Stimulated activated CD8-positive, alpha-beta memory T cell treated with anti-CD3 and anti-CD28 coated beads, Interleukin-15, amount 100 ng/mL, for 48 hours (primary cell): ENCODE measurements at places on chromosomes 1 and 21.
A peak's percentile ranks its signal among the peaks of the same experiment; 100 is the strongest.

DNA sequence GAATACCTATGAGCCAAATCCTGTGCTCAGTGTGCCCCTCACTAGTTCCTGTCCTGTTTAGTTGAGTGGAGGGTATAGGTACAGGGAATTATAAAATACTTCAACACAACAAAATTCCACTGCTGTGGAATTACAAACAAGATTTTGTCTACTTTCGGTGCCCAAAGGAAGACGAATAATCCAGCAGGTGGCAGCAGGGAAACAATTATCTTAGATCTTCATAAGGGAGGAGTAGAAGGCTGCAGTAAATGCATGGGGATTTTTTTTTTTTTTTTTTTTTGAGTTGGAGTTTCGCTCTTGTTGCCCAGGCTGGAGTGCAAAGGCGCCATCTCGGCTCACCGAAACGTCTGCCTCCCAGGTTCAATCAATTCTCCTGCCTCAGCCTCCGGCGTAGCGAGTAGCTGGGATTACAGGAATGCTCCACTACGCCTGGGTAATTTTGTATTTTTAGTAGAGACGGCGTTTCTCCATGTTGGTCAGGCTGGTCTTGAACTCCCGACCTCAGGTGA is 2.0 kb upstream of the PIP5K1A start:
- DNase-seq = no peak

DNA sequence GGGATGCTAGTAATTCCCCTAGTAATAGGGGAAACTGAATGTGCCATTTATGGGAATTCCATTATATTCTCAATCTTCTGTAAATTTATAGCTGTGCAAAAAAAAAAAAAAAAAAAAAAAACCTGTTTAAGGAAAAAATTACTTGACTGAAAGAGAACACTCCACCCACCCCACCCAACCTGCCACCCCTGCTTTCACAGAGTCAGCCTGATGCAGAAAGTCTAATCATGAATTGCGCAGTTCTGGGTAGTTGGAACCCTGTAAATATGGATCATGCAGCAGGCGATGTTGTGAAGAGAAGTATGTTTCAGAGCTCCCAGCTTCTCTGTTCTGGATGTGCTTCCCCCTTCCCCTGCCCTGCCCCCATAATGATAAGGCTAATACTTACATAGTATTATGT is 19.6 kb upstream of the LAMC2 start:
- DNase-seq = no peak

GRCh38 chr21:41957991-41958766 is 4.4 kb upstream of the C2CD2 start:
- no peak for DNase-seq

DNA sequence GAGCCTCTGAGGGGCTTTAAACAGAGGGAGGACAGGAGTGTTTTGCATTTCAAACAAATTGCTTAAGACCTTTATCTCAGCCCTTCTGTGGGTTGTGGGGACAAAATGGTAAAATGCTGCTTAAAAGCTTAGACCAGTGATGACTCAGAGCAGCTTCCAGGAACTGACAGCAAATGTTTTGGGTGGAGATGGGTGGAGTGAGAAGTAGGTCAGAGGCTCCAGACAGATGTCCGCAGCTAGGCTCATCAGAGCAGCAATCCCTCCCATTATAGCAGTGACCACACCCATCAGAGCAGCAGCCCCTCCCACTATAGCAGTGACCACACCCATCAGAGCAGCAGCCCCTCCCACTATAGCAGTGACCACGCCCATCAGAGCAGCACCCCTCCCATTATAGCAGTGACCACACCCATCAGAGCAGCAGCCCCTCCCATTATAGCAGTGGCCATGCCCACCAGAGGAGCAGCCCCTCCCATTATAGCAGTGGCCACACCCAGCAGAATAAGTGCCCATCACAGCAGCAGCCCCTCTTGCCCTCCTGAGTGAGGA is 532.2 kb downstream of the MATN1 start:
- peak; percentile 10 for DNase-seq

GRCh38 chr1:8217011-8217711 is 100.8 kb upstream of the SLC45A1 start:
- DNase-seq = no peak
